ENCODE measurements at places on chromosomes 1 and 21.
A peak's percentile ranks its signal among the peaks of the same experiment; 100 is the strongest.

GRCh38 chr1:118589238-118589846, 398.8 kb downstream of the TBX15 start:
- DNase-seq, result no peak

GRCh38 chr1:215133532-215133931, 51.0 kb downstream of the KCNK2 start:
- no peak for DNase-seq

GRCh38 chr21:43835861-43836260, 29.2 kb upstream of the AGPAT3 start:
- no peak for DNase-seq

- DNase-seq, result no peak
These were observed 11.4 kb downstream of the FASLG start for GRCh38 chr1:172670316-172670715.

GRCh38 chr1:9235096-9235459, 504 bp downstream of the H6PD start:
- DNase-seq, result no peak

- no peak for DNase-seq
These were observed 19.7 kb downstream of the RNF220 start for GRCh38 chr1:44424747-44425146.

DNA sequence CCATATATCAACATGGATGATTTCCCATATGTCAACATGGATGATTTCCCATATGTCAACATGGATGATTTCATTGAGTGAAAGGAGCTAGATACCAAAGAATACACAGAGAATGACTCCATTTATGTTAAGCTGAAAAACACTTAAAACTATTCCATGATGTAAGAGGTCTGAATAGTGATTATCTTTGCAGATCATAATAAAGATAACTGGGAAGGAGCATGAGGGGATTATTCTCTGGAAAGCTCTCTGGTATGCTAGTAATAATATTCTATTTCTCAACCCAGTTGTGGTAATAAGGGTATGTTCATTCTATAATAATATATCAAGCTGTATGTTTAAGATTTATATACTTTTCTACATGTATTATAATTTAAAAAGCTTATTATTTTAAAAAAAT, 14.1 kb downstream of the SYNJ1 start:
- DNase-seq, result no peak

DNA sequence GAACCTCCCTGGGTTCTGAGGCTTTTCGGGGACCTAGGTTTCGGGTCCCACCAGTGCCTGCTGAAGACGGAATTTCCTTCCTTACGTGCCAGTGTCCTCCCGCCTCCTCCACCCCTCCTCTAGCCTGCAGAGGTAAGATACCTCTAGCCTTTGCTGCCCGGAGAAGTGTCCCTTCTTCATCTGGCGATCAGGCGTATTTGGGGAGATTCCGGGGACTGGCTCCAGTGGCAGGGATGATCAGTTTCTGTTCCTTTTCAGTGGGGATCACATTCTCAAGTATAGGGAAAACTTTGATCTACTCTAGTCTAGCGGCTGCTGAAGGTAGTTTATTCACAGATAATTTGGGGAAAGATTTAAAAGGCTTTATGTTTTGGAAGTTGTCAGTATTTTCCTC, 674 bp downstream of the CEP350 start:
- DNase-seq, result peak; percentile 60

GRCh38 chr21:38718481-38718880, 87.2 kb upstream of the ETS2 start:
- DNase-seq, result no peak

GRCh38 chr1:112449630-112449983, 53.6 kb downstream of the CTTNBP2NL start:
- no peak for DNase-seq

GRCh38 chr1:40951943-40952743, 27.4 kb upstream of the CTPS1 start:
- peak; percentile 27 for DNase-seq

- DNase-seq, result no peak
These were observed 36.2 kb downstream of the CAMK2N1 start for GRCh38 chr1:20449735-20450311.

DNA sequence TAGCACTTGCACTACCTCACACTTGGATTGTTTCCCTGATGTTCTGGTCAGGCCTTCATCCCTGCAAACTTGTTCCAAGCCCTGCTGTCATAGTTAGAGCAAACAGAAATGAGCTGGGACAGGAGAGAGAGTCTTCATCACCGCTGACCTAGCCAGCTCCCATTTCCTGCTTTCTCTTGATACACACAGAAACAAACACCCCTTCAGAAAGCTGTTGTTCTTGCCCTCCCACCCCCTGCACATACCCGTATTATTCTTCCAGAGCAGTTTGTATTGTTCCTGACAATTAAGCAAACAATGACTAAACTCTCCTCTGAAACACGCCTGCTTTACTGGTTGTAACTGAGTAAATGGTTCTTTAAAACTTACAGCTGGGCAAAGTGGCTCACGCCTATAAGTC, 2.9 kb upstream of the SYT2 start:
- DNase-seq, result no peak

DNA sequence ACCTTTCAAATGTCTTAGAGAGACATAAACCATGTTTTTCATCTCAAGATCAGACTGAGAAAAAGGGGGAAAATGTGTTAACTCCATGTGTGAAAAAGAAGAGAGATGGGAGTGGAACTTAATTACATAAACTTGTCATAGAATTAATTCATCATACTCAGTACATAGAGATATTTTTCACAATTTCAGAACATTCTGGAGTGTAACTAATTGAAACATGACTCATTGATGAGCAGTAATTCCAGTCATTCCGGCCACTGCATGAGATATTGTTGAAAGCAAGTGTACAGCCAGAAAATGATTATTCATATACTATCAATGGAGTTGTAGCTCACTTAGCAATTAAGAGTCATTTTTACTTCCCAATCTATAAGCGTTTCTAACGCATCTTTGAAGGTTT, 739.3 kb downstream of the LTN1 start:
- DNase-seq, result no peak

DNA sequence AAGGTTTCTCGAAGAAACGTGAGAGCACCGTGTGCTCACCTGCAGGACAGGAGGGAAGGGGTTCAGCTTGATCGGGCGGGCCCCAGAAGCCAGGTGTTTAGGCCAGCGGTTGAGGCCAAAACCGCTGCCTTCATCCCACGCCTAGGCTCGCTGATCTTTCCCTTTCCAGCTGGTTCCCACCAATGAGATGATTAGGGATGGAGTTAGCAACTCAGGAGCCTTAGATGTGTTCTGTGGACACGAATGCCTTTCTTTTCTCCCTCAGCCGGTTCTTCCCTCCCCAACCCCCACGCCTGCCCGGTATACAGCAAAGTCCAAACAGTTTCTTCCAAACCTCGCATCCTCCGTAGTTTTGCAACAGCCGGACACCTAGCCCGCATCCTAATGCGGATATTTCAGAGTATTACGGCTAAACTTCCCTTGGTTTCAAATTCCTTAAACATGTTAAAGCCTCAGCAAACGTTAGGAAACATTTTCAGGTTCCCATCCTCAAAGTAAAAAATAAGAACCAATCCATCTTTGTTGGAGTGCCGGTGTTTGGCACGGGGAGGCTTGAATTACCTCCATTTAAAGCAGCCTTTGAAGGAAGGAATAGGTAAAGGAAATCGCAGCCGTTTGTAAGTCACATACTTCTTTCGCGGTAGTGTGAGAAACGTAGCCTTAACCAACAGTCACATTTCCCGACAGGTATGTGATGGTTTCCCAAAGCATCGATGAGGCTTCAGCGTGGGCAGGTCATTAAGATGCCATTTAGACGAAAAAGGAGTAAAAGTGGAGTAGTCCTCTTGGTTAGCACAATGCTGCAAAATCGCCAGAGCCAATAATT, 1.1 kb downstream of the LRRC8C start:
- DNase-seq, result no peak

GRCh38 chr1:12447307-12447706, 170.7 kb downstream of the DHRS3 start:
- no peak for DNase-seq

DNA sequence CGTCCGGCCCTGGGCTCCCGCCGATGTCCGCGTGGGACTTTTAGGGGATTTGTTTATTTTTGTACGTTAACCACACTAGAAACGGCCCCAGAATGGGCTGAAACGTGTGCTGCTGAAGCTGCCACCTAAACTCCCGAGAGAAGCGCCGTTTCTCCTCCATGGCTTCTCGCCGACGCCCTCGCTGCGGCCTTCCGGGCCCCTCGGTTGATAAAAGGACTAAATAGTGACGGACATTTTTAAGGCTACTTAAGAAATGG, 678 bp upstream of the PTTG1IP start:
- DNase-seq, result no peak

GRCh38 chr1:17563494-17564281, 24.2 kb downstream of the ARHGEF10L start:
- no peak for DNase-seq
